ENCODE measurements at places on chromosomes 11 and 22.

- DNase-seq: no peak
These were observed 29.6 kb upstream of the FIBIN start for GRCh38 chr11:26964339-26964738.

DNA sequence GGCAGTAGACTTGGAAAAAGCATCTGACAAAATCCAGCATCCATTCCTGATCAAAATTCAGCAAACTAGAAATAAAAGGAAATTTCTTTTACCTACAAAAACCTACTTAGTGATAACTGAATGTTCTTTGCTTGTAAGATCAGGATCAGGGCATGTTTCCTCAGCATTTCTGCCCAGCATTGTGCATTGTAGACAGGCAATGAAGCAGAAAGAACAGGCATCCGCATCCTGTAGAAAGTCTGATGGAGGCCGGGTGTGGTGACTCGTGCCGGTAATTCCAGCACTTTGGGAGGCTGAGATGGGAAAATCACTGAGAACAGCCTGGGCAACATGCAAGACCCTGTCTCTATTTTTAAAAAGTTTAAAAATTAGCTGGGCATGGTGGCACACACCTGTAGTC, 32.5 kb upstream of the PANX2 start:
- no peak for DNase-seq

DNA sequence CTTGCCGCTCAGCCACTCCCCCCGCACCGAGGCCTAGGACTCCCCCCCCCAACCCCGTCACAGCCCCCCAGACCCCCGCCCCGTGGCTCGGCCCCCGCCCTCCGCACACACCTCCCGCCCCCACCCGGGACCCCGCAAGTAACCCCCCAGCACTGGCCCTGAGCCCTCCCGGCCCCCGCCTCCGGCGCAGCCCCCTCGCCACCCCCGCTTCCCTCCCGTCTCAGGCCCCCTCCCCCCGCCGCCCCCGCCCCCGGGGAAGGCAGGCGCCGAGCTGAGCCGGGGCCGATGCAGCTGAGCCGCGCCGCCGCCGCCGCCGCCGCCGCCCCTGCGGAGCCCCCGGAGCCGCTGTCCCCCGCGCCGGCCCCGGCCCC, 1.5 kb downstream of the SHANK3 start:
- no peak for DNase-seq

DNA sequence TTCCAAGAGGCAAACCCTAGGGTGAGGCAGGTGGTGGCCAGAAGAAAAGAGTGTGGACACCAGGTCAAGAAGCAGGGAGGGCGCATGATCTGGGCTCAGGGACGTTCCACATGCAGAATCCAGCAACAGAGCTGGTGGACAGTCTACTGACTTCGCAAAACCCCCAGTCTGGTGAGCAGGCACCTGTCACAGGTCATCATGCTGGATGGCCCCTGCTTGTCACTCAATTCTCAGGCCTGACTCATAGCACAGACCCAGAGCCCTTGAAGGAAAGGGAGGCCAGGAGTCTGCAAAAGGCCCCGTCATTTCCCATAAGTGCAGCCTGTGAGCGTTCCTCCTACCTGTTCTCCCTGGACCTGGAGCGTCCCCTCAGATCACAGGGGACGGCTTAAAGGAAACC, 18.2 kb downstream of the APOL4 start:
- DNase-seq: no peak

- no peak for DNase-seq
These were observed 2.1 kb downstream of the LRP5 start for GRCh38 chr11:68314203-68315170.

DNA sequence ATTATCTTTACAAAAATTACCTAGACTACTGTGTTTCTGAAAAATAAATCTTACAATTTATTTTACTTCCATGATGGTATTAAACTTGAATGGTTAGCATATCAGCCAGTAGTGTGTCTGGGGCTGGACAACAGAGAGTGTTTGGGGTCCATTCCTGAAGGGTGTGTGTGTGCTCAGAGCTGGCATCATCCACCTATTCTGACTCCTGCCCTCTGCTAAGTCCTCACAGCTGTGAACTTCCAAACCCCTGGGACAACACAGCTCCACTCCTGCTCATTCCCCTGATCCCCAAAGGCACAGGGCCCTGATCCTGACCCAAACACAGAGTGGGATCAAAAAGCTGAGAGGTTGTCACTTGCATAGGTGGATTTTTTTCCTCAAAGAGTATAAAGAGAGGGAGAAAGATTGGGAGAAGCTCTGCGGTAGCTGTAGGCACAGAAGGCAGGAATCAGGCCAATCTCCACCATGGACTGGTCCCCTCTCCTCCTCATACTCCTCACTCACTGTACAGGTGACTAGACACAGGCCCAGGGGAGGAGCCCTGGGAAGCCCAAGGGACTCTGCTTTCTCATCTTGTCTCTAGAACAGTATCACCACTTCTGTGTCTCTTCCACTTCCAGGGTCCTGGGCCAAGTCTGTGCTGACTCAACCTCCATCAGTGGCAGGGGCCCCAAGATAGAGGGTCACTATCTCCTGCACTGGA, 55.7 kb upstream of the TOP3B start:
- DNase-seq: no peak

DNA sequence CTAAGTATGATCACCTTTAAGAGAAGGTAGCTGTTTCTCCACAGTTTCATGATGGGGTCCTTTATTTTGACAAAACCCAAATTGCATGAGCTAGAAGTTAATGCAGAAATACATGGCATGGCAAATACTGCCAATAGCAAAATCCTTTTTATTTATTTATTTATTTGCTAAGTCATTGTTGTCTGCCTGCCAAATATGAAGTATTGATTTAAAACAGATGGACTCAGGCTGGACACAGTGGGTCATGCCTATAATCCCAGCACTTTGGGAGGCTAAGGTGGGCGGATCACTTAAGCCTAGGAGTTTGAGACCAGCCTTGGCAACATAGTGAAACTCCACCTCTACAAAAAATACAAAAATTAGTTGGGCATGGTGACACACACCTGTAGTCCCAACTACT, 52.4 kb downstream of the LARGE2 start:
- DNase-seq: no peak

GRCh38 chr11:44165432-44165831, 70.0 kb downstream of the EXT2 start:
- no peak for DNase-seq

DNA sequence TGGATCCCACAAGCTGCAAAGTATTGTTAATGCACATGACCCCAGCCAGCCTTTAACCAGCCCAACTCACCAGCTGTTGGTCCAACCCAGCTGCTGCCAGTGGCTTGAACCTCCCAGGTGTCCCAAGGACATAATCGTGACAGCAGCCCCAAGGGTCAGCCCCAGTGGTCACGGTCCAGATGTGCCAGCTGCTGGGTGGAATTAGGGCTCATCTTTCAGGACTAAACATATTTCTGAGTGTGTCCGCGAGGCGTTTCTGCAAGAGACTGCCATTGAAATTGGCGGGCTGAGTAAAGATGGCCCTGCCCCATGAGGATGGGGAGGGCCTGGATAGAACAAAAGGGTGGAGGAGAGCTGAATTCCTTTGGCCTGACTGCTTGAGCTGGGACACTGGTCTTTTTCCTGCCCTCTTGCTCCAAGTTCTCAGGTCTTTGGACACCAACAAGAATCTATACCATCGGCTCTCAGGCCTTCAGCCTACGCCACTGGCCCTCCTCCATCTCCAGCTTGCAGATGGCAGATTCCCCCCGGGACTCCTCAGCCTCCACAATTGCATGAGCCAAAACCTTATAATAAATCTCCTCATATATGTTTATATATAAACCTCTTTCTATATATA, 240.2 kb downstream of the MN1 start:
- DNase-seq: no peak

- DNase-seq: no peak
These were observed 32.1 kb upstream of the SLC5A12 start for GRCh38 chr11:26753723-26754504.

- DNase-seq: no peak
These were observed 3.3 kb upstream of the PACS1 start for GRCh38 chr11:66066751-66067150.

DNA sequence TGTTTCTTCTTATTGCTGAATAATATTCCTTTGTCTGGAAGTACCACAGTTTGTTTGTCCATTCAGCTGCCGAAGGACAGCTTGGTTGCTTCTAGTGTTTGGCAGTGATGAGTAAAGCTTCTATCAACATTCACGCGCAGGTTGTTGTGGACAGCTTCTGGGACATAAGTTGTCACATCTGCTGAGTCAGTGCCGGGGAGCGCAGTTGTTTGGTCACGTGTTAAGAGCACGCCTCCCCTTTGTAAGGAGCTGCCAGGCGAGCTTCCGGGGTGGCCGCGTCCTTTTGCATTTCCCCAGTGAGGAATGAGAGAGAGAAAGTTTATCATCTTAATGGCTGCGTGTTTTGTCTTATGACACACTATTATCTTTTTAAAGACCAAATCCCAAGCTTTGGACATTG, 30.3 kb downstream of the SAMM50 start:
- no peak for DNase-seq

GRCh38 chr11:2142762-2143202, 3.6 kb upstream of the IGF2 start:
- no peak for DNase-seq

GRCh38 chr11:26777372-26777808, 55.5 kb upstream of the SLC5A12 start:
- DNase-seq: no peak

GRCh38 chr22:38549101-38549894, 20.7 kb downstream of the DMC1 start:
- no peak for DNase-seq

GRCh38 chr11:110513846-110514437, 84.2 kb downstream of the FDX1 start:
- no peak for DNase-seq

GRCh38 chr11:16310943-16311342, 45.4 kb downstream of the SOX6 start:
- DNase-seq: no peak

- DNase-seq: no peak
These were observed 457.0 kb downstream of the NTM start for GRCh38 chr11:131827430-131827829.

- DNase-seq: peak; percentile 90
These were observed 806 bp downstream of the ARAP1 start for GRCh38 chr11:72751116-72752087.

DNA sequence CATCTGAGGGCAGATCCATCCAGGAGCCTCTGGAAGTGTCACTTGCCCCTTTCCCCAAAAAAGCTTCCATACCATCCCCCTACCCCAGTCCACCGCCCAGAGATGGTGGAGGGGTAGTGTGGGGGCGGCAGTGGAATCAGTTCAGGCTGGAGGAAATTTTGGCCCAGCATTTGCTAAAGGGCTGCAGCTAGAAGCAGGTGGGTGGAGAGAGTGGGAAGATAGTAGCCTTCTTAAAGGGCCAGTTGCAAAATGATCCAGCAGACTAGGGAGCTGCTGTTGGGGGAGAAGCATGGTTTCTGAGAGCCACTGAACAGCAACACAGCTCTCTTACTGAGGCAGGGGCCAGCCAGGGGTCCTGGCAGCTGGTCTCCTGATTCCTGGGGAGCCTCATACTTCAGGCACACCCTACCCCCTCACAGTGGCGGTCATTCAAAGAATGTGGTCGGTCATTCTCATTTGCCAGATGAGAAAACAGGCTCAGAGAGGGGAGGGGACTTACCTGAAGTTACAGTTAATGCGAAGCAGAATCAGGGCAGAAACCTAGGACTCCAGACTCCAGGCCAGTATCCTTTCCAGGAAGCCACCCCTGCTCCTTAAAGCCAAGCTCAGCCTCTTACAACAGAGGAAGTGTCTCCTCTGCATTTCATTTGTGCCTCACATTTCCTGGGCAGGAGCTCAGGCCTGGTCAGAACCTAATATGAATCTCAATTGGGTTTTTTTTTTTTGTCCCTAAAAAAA, 5.4 kb downstream of the SEC14L2 start:
- no peak for DNase-seq

DNA sequence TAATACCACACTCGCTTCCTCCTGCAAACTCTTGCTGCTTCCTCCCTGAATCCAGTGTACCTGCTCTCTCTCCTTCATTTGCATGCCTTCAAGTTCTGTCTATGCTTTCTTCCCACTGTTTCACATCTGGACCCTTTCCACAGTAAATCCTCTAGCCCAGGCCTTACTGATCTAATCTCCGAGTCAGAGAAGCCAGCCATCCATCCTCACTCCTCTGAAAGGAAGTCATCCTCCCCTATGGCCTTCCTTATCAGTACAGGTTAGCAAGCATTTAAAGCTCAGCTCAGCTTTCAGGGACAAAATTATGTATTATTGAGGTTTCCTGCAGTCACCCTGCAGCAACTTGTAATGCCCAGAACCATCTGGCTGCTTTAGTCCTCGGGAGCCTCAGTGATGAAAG, 116.1 kb downstream of the GALNT18 start:
- no peak for DNase-seq

GRCh38 chr11:125111001-125111342, 454 bp downstream of the TMEM218 start:
- DNase-seq: peak; percentile 65

DNA sequence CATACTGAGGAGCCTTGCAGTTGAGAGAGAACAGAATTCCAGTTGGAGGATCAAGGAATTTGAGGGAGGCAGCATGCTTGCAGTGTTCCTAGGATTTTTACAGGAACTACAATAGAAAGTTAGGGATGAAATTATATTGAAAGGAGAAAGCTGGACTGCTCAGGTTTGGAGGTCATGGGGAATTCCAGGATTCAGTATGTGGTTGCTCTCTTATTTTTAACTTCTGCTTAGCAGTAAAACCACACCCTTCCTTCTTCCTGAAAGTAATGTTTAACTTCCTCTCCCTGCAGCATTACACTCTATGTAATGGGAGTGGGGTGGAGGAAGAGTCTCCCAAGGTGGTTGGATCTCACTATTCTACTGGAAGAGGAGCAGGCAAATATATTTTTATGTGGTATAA, 31.3 kb downstream of the CTNND1 start:
- no peak for DNase-seq

DNA sequence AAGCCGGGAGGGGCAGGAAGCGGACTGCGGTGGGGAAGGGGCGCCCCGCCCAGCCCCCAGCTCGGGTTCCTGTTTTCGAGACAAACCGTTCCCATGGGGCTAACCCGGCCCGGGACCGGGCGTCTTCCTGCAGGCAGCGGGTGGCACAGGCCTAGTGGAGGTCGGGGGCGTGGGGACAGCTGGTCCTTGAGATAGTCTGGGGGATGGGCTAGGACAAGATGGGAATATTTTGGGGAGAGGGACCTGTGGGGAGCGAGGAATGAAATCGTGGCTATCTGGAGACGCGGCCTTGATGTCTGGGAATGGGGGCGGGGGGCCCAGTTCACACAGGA, 1.2 kb upstream of the RASGRP2 start:
- DNase-seq: no peak

DNA sequence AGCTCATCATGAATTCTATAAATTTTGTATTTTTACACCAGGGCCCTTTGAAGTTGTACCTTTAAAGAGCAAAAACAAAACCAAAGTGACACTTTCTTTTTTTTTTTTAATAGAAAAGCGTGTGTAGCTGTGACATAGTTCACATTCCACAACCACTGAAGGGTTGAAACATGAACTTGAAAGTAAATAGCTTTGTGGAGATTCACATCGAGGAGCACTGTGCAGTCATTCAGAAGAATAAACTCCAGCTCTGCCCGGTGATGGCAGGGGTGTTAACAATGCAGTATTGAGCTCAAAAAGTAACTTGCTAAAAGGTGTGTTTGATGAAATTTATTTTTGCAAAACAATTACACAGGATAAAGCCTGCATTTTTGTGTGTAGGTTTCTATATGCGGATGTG, 1166.2 kb downstream of the TBC1D22A start:
- DNase-seq: no peak
